Fibroblast of skin of right quadriceps (primary cell): ENCODE measurements at places on chromosomes 2 and 18.

- peak; percentile 73 for DNase-seq
These were observed 206.0 kb downstream of the AGPS start for GRCh38 chr2:177598326-177599138.

- peak; percentile 55 for DNase-seq
These were observed 85.2 kb upstream of the POU3F3 start for GRCh38 chr2:104768694-104769093.

DNA sequence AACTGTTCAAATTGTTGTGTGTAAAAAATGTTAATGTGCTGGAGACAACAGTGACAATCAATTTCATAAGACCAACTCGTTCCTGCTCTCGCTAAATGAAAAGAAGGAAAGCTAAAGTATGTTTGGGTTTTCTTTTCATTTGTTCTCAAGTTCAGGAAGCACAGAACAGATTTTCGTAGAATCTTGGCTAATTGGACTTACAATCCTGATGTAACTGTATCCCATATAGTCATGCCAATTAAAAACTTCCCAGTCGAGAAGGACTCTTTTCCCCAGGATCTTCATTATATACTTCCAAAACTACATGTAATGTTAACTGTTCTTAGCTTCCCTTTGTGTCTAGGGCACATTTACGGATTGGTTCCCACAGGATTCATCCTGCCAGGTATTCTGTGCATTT, 135.4 kb upstream of the ITGB6 start:
- no peak for DNase-seq

GRCh38 chr2:199850218-199850717, 724 bp downstream of the FTCDNL1 start:
- no peak for DNase-seq

GRCh38 chr2:27029051-27029450, 3.7 kb upstream of the TMEM214 start:
- DNase-seq: no peak

DNA sequence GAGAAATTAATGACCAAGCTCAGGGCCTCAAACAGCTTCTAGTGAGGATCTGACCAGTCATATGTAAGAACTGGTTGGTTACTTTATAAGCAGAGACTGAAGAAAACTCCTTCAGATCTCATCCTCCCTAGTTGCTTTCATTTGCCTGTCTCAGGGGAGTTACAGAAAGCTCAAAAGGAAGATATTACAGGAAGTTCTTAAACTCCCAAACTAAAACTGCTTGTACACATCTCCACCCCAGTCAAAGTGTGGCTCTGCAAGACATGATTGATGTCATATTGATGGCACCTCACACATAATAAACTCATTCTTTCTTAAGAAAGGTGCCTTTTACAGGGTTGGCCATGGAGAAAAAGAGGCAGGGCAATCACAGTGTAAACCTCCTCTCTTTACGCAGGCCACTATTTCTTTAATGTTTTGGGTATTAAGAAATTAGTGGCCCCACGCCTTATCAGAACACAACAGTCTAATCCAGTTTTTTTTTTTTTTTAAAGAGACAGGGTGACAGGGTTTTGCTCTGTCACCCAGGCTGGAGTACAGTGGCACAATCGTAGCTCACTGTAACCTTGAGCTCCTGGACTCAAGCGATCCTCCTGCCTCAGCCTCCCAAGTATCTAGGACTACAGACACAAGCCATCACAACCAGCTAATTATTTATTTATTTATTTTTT, 62.6 kb upstream of the STK17B start:
- no peak for DNase-seq

DNA sequence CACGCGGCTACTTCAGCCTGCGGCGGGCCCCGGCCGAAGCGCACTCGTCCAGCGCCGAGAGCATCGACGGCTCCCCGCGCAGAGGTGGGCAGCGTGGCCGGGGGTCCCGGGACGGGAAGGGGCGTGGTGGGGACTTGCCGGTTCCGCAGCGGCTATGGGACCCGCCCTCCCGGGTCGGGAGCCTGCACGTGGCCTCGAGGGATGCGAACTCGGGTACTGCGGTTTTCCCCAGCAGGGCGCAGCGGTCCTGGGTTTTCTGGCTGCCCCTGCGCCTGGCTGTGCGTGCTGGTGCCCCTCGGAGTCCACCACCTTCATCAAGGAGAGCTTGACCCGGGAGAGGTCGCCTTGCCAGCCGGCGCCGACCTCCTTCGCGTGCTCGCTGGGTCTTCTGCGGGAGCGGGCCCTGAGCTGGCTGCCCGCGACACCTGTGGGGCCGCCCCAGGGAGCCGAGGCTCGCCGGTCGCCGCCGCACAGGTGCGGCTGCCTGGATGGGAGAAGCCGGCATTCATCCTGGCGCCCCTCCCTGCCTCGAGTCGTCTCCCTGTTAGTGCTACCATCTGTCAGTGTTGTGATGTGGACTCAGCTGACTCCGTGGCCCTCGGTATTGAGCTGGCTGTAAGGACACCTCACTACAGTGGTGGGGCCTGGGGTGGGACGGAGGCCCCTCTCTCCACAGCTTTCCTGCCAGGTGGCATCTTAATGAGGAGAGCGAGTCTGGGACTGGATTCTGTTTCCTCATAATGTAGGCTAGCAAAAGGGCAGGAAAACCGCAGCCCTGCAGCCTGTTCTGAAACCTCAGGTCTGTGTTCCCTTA, 177.3 kb downstream of the AGAP1 start:
- no peak for DNase-seq

DNA sequence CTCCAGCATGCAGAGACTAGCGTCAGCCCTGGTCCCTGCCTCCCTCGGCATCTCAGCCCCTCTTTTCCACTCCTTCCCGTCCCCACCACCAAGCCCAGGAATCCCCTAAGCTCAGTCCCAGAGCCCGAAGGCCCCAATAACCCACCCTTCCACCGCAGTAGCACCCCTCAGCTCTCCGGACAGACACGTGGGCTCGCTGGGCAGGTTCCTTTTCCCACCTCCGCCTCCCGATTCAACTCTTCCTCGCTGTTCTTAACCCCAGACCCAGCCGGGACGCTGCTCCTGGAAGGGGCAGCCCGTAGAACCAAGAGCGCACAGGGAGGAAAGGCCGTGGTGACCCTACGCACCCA, 1.4 kb downstream of the IHH start:
- DNase-seq: no peak

DNA sequence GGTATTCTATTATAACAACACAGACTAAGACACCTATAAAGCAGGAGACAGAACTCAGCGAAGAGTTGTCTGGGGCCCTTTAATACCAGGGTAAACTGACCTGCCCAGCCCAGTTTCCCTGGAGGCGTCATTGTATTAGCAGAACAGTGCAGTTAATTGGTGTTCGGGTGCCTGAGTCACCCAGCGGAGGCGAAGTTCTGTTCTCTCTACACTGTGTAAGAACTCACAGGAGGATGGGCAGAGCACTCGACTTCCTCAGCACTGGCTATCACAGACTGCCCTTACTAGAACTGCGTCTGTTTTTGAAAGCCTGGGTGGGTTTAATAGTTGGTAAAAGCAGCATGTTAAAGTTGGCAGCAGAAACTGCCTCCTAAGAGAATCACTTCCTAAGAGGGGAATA, 106.5 kb upstream of the ATP8B1 start:
- peak; percentile 12 for DNase-seq

DNA sequence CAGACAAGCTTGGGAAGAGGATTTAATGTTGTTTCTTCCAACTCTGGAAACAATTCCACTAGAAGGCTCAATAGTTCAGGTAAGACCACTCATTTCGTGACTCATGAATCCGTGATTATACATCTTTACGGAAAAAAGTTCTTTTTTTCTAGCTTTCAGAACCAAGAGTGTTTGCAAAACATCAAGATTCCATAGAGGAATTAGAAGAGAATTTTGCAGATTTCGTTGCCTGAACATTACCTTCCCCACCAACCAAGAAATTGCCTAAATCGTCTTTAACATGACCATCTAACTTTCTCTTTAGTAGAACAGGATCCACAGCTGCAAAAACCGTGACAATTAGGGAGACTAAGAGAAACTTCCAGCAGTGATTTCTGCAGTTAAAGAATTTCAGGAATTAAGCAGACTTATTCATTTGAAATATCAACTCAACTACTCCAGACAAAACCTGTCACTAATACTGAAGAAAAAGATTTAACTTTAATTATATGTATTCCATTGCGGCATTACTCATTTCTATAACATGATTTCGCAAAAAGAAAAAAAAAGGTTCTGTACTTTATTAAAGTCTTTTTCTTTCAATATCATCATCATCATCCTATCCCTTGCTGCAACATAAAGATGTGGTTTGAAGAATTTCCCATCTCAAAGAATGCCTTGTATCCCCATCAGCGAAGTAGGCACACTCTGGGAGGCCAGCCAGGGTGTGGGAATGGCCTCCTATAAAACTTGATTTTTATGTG, 1.9 kb upstream of the NAB1 start:
- peak; percentile 71 for DNase-seq

DNA sequence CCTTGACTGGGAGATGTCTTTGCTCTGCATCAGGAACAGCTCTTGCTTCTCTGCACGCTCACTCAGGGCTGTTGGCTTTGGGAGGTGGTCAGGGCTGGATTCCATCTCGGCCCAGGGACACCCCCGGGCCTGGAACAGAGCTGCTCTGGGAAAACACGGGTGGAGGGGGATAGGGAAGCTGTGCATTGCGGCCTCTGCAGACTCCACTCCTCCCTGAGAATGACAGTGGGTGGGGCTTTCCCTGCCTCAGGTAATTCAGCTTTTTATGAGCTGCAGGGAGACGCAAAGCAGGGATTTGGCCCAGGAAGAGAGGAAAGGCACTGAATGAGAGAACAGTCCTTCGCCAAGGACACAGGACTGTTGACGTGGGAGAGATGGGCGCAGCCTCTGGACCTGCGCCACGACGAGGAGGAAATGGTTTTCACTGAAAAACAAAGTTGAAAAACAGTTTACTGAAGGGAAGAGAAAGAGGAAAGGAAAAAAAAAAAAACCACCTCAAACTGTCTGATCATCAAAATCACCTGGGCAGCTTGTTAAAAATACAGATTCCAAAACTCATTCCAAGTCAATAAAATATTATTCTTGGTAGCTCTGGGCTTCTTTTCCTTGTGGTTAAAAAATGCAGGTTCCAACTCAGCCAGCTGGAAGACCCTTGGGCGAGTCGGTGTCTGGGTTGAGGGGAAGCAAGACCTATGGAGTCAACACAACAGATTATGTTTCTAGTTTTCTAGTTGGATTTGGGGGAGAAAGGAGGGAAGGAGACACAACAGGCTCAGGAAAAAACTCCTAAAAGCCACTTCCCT, 194.0 kb downstream of the ZFP36L2 start:
- no peak for DNase-seq

DNA sequence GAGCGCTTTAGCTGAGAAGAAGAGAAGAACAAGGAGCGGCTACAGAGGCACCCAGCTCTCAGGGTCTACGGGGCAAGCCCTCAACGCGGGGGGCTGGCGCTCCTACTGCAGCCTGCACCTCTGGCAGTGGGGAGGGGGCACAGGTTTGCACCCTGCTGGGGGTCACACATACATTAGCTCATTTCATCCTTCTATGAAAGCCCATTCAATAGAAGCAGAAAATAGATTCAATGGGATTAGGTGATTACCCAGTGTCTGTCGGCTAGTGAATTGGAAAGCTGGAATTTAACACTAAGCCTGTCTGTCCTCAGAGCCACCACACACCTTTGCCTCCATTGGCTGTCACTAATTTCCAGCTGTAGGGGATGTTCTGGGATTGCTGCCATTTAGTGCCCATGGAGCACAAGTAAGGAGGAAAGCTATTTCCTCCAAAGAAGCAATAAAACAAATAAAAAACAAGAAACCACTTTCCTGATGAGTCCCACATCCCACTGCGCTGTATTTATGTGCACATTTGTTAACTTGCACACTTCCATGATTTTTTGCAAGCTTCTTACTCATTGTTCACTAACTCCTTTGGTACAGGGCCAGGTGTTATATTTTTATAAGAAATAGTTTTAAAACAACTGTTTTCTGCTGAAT, 319.6 kb upstream of the REV1 start:
- DNase-seq: peak; percentile 40

- no peak for DNase-seq
These were observed 46.3 kb downstream of the LTBP1 start for GRCh38 chr2:32993005-32993539.

- peak; percentile 43 for DNase-seq
These were observed at the start of gene PID1 for GRCh38 chr2:229270551-229271410. Gene PID1, minus strand, starts transcription at chr2:229271287. Its CDS starts 244 bp downstream, at chr2:229271043.

DNA sequence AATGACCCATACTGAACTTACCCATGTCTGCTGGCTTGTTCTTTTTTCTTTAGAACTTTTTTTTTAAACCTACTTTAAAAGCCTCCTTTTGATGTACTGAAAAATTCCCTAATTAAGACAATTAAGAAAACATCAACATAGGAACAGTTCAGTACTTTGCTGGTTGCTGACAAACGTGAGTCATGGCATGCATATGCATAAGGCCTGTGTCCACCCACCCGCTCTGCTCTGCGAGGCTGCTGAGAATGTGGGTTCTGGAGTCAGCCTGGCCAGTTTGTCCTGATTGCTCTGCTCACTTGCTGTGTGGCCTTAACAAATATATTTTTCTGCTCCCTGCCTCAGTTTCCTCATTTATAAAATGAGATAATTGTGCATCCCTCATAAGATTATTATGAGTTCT, 27.3 kb downstream of the LAMA3 start:
- peak; percentile 78 for DNase-seq
